ENCODE measurements at places on chromosomes 11 and 22.
A peak's percentile ranks its signal among the peaks of the same experiment; 100 is the strongest.

DNA sequence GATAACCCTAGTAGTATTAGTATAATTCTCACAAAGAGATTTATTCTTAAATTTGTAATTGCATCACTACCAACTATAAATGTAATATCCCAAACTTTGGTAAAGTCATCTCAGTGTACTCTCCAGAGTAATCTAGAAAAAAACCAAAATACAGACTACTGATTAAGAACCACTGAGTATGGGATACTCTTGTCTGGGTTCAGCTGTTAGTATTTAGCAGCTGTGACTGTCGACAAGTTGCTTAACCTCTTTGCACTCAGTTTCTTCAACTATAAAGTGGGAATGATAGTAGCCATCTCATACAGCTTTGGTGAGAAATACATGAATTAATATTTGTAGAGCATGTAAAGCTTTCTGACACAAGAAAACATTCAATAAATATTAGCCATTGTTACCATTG is 35.3 kb downstream of the C11orf65 start:
- DNase-seq = no peak

DNA sequence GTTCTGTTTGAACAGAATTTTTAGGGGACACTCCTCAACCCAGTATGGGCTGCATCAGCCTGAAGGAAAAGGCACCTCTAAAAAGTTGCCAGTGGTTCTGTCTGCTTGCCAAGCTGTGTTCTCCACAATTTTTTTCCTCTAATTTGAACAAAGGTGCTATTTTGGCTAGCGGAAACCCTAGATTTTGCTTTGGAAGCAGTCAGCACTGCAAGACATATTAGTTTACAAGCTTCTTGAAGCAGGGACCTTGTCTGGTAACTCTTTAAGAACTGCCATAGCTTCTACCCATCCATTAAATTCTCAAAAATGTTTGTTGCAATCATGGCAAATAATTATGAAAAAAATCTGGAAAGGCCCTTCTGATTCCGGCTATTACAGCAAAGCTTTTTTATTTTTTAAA is 75.6 kb upstream of the HEPHL1 start:
- DNase-seq = no peak

DNA sequence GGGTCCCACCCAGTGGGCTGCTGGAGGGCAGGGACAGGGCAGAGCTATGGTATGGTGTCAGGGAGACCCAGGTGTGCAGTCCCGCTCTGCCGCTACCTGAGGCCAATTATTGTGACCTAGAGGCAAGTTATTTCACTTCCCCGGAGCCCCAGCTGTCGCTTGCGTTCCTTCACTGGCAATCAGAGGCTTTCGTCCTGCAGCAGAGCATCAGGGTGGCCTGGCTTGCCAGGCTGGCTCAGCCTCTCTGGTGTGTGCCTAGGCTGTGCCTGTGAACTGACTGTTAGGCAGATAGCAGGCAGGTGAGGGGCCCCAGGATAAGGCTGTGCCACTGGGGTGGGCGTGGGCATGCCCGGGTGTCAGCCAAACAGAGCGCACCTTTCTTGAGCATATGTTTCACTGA is 31.4 kb downstream of the GLB1L2 start:
- DNase-seq = no peak

- DNase-seq = peak; percentile 1
Measured at GRCh38 chr11:70912226-70912840, 340.0 kb downstream of the SHANK2 start.

DNA sequence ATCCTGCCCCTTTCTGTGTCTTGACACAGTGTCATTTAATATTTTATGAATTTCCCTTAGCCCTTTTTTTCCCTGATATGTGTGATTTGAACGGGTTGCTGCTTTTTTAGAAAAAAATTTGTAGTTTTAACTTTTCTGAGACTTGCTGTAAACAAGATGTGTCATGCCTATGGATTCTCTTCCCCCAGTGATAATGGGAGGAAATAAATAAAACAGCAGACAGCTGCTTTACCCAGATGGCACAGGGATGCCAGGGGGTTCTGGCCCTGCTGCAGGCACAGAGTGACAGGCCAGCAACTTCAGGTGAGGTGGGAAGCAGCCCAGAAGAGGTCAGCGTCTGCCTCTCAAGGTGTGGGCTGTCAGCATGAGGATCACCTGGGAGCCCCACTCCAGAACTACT is 266.9 kb downstream of the KIRREL3 start:
- no peak for DNase-seq

- DNase-seq = no peak
Measured at GRCh38 chr11:115672999-115673411, 168.8 kb upstream of the CADM1 start.

- no peak for DNase-seq
Measured at GRCh38 chr11:32210556-32210955, 119.7 kb downstream of the RCN1 start.

- no peak for DNase-seq
Measured at GRCh38 chr11:62652161-62653006, 718 bp downstream of the INTS5 start.

DNA sequence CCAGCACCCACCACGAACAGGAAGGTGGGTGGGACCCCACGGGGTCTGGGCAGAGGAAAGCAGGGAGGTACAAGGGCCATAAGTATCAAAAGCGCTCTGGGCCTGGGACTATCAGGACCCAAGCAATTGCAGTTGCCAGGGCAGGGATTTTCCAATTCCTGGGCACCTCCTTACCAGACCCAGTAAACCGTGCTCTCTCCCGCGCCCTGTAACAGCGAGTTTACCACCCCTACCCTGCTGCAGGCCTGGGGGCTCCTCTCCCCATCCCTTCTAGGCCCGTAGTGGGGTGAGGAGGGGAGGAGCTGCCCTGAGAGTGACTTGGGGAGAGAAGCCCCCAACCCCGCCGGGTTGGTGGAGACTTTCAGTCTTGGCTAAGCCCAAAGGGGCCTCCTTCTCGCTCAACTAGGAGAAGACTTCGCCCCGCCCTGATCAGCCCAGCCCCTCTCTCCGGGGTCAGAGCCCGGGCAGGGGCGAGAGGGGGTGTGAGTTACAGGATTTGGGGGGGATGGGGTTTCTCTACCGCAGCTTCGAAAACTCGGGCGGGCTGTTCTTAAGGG is 5.4 kb downstream of the PAX6 start:
- DNase-seq = no peak

DNA sequence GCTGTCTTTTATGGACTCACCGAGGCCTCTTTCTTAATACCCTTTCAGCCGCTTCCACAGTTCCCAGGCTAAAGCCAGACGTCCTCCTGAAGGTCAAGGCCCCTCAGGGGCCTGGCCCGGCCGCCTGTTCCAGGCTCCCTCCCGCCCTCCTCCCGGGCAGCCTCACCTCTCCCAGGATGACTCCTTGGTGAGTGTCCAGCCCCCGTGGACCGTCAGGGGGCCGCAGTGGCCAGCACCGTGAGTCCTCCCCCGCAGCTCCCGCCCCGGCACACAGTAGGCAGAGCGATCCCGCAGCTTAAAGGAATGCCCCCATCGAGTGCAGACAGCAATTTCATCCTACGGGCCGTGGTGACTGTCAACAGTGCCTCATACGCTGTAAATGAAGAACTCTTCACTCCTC is 32.9 kb downstream of the ELFN2 start:
- DNase-seq = no peak

GRCh38 chr11:61696602-61697001 is 16.4 kb downstream of the DAGLA start:
- DNase-seq = no peak

DNA sequence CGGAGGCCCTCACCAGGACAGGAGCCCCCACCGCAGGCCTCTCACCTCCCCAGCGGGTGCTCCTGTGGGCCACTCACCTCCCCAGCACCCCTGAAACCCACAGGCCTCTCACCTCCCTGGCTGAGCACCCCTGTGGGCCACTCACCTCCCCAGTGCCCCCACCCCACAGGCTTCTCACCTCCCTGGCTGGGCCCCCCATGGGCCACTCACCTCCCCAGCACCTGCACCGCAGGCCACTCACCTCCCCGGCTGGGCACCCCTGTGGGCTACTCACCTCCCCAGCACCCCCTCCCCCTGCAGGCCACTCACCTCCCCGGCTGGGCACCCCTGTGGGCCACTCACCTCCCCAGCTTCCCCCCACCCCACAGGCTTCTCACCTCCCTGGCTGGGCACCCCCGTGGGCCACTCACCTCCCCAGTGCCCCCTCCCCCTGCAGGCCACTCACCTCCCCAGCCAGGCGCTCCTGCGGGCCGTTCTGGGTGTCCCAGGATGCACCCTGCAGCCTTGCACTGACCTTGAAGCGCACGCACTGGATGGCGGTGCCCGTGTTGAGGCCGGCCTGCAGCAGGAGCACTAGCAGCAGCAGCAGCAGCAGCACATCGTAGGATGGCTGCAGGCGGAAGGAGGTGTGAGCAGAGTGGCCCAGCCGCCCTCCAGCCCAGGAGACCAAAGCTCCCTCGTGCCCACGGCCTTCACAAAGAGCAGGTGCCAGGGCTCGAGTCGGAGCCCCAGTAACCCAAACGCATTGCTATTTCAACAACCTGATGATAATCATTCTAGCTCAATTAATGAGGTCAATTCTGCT is 5.7 kb upstream of the TTLL8 start:
- DNase-seq = no peak

DNA sequence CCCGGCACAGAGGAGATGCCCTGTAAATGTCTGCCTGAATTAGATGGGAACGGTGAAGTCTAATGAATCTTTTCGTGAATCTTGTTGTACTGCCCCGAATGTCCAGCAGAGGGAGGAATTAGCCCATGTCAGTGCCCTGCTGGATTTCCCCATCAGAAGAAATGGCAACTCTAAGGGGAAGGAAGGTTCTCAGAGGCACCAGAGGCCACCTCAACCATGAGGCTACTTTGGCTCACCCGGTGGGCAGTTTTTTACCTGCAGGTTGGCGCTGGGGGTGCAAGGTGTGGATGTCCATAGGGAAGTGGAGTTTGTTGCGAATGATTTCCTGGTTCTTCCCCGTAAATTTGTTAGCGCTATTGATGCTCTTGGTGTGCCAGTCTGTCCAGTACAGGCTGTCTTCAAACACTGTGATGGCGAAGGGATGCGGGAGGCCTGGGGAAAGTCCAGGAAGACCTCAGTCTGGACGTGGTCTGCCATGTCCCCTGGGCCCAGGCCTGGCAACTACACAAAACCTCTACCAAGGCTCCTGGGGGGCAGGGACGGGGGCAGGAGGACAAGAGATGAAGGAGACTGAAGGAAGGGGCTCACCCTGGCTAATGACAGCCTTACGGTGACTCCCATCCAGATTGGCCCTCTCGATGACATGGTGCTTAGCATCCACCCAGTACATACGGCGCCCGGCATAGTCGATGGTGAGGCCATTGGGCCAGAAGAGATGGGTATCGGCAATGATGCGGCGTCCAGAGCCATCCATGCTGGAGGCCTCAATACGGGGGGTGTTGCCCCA is 28.5 kb downstream of the LRP4 start:
- peak; percentile 45 for DNase-seq

- no peak for DNase-seq
Measured at GRCh38 chr22:39087098-39087497, 9.9 kb upstream of the APOBEC3H start.

DNA sequence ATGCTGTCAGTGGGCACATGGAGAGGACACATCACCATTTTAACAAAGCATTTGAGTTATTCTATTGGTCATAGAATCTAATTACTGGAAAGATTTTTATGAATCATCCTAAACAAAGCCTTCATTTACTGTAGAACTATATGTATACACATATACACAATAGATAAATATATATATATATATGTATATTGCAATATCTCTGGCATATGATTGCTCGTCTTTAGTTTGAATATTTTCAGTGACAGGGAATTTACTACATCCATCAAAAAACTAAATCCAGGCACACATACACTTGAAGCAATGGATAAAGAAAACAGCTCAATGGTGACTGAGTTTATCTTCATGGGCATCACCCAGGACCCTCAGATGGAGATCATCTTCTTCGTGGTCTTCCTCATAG is at the start of gene OR5AR1:
OR5AR1 (plus strand) TSS at position 301 of the 400 bp plus-strand sequence; CDS start at position 301, 0 bp downstream.
- no peak for DNase-seq

GRCh38 chr11:66459138-66459778 is 7.4 kb upstream of the PELI3 start:
- DNase-seq = no peak

- DNase-seq = no peak
Measured at GRCh38 chr22:48093981-48094380, 1331.5 kb downstream of the TBC1D22A start.

DNA sequence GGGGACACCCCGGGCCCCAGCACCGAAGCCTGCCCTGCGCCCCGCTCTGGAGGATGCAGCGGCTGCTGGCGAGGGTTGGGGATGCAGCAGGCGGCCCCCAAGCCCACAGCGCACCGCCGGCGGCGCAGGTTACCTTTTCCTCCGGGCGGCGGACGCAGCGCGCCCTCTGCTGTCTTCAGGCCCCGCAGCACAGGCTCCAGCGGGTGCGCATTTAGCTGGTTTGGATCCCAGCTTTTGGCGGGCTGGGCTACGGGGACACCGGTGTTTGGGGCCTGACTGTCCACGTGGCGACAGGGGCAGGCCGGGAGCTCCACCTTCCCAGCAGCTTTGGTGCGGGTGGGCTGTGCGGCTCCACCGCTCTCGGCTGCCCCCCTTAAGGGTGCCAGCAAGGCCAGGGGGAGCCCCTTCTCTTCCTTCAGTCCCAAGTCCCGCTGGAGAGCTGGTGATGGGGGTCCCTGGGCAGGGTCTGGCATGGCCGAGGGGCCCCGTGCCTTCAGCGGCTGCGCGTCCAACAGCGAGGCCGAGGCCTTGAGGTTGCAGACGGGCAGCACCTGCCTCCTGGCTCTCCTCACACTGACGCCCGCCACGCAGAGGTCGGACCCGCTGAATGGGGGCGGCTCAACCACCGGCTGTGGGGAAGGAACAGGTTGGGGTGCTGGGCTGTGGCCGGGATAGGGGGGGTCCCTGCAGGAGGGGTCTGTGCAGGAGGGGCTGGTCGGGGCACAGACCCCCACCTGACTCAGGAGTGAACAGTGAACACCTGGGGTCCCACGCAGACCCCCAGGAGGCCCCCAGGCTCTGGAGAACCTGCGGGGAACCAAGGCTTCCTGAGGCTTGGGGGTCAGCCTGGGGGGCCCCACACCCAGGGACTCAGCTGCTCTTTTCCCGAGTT is 18.0 kb upstream of the IL17REL start:
- peak; percentile 79 for DNase-seq

DNA sequence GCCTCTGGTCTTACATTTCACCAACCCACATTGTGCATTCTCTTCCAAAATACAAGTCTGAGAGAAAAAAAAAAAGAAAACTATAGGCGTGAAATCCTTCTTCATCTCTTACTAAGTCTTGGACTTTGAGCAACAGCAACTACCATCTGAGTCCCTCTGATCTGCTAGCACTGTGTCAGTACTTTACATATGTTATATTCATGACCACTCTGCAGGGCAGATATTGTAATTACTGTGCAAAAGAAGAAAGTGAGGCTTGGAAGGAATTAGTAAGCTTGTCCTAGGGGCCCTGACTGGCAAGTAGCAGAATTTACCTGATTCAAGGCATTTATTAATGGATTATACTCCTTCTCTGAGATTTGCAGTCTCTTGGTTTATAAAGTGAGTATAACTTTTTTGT is 52.7 kb upstream of the EED start:
- DNase-seq = no peak

- DNase-seq = peak; percentile 25
Measured at GRCh38 chr11:63020671-63021291, 5.1 kb upstream of the SLC22A8 start.

- DNase-seq = no peak
Measured at GRCh38 chr11:32340181-32340580, 95.2 kb downstream of the WT1 start.

- DNase-seq = no peak
Measured at GRCh38 chr22:27135031-27135981, 477.9 kb downstream of the MIAT start.

Measured in stimulated activated CD8-positive, alpha-beta memory T cell treated with anti-CD3 and anti-CD28 coated beads, Interleukin-2, amount 100 ng/mL, for 48 hours (primary cell).